Skin of body (tissue), 3 donors: ENCODE measurements at places on chromosomes 11 and 22. TPM values are rescaled to one million over a fixed set of nuclear protein-coding genes. Genes with fewer than 3 reads are reported as not detected.

GRCh38 chr11:129380413-129380812 is 4.8 kb downstream of the BARX2 start:
- no peak for DNase-seq

GRCh38 chr11:117546431-117547194 is 219.0 kb downstream of the CEP164 start:
- peak; percentile 50 for DNase-seq

DNA sequence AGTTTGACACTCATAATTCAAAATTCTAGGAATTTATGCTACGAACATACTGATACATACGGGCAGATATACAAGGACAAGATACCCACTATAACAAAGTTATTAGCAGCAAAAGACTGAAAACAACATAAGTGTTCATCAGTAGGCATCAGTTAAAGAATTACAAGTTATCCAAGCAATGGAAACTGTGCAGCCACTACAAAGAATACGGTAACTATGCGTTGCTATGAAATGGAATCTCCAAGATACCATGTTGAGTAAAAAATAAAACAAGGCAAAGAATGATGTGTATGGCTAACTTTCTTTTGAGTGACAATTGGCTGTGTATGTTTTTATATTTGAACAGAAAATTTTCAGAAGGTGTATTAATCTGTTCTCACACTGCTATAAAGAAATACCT is 151.7 kb downstream of the ADAMTS15 start:
- DNase-seq: no peak

DNA sequence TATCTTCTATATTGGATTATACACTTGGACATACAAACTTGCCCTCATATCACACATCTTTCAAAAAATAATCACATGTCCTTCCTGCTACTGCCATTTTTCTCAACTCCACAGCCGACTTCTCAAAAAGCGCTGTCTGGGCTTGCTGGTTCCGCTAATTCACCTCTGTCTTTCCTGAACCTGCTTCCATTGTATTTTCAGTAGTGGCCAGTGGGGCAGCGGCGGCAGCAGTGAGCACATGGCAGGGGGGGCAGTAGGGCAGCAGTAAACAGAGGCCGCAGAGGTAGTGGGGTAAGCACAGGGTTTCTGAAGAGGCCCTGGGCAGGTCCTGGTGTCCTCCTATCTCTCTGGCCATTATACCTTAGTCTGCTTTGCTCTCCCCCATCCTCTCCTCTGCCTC is 126.3 kb downstream of the RRAS2 start:
- DNase-seq: no peak

GRCh38 chr11:72807792-72808191 is 6.4 kb upstream of the ATG16L2 start:
- no peak for DNase-seq

GRCh38 chr22:46024136-46024840 is 47.3 kb upstream of the WNT7B start:
- no peak for DNase-seq

DNA sequence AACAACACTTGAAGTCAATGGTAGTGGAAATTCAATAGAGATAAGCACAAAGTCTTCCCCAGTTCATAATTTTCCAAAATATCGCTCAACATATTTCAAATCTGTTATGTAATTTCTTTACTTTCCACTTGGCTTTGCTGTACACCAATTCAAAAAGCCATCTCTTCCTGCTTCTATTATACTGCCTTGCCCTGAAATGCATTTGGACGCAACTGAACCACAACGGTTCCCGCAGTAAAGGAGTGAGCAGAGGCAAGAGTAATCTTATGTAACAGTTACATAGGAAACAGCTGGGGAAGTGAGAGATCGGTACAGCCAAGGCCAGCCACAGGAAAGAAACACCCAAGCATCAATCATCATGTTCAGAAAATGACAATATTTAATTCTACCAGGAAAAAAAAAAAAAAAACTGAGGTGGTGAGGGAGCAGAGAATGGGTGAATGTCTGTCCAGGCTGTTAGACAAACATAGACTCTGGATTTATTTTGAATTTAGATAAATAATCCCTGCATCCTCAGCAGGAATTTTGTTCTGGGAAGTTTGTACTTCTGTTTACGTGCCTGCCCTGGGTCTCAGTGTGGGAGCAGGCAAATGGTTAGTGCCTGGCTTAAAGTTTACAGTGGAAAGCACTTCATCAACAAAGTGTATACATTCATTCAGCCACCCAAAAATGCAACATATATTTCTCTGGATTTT is 392.2 kb downstream of the ETS1 start:
- peak; percentile 12 for DNase-seq

- no peak for DNase-seq
These were observed 4.1 kb downstream of the PITPNM1 start for GRCh38 chr11:67500831-67501715.

DNA sequence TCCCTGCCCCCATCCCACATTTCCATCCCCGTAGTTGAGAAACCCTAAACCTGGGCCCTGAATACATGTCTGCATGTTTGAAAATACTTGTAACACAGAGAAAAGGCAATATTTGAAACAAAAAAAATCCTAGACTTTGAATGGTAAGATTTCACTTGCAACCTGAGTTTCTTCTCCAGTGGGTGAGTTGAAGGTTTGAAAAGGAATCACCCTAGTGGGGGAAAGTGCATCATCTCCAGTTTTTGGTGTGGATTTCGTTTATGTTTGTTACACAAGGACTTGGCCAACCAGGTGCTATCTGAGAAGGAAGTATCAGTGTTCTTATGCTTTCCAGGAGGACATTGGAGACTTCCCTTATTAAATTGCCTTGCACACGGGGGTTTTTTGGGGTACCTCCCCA is 90.4 kb downstream of the ABTB2 start:
- DNase-seq: no peak

DNA sequence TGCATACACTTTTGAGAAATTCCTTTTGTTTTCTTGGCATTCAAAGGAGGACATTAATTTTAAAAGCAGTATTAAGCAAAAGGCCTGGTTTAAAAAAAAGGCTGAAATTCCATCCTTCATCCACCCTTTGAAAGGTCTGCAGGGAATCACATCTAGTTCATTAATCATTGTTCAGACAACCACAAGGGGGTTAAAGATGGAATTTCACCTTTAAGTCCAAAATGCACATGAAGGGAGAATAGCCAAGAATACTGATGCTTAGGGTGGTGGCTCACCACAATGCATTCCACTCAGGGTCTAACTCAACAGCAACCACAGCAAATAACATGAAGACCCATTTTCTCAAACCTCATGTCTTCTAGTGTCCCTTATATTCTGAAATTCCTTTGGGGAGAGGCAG is 256.9 kb downstream of the CADM1 start:
- no peak for DNase-seq

GRCh38 chr11:32224580-32224979 is 133.7 kb downstream of the RCN1 start:
- DNase-seq: no peak

GRCh38 chr22:40637183-40638150 is 948 bp upstream of the MRTFA start:
- no peak for DNase-seq

OR2D2 gene
- total RNA-seq: not detected

SHISAL1 gene
- total RNA-seq: 0.99 TPM

TRPM5 gene
- under 0.01 TPM for total RNA-seq

ANO3 gene
- total RNA-seq: 0.30 TPM

MRGPRF gene
- total RNA-seq: 13.0 TPM

GAB4 gene
- not detected for total RNA-seq

BTBD18 gene
- not detected for total RNA-seq

GSTT2 gene
- total RNA-seq: not detected

OR51B4 gene
- not detected for total RNA-seq

CABP4 gene
- 0.49 TPM for total RNA-seq

DERL3 gene
- total RNA-seq: 0.49 TPM

LRRC51 gene
- total RNA-seq: 2.4 TPM
